Activated T-cell treated with anti-CD3 and anti-CD28 coated beads, Interleukin-2, amount 50 U/mL, for 24 hours (primary cell): ENCODE measurements at places on chromosomes 16 and 17.

GRCh38 chr17:51500454-51500853, 240.1 kb downstream of the UTP18 start:
- no peak for DNase-seq
- no peaks in the 10 kb centered on the region for H3K36me3 ChIP-seq
- H3K4me1 ChIP-seq: no peaks in the 10 kb centered on the region
- peaks cover 22% of the 10 kb centered on the region for H3K27me3 ChIP-seq
- H3K4me3 ChIP-seq: no peak overlapping the region

DNA sequence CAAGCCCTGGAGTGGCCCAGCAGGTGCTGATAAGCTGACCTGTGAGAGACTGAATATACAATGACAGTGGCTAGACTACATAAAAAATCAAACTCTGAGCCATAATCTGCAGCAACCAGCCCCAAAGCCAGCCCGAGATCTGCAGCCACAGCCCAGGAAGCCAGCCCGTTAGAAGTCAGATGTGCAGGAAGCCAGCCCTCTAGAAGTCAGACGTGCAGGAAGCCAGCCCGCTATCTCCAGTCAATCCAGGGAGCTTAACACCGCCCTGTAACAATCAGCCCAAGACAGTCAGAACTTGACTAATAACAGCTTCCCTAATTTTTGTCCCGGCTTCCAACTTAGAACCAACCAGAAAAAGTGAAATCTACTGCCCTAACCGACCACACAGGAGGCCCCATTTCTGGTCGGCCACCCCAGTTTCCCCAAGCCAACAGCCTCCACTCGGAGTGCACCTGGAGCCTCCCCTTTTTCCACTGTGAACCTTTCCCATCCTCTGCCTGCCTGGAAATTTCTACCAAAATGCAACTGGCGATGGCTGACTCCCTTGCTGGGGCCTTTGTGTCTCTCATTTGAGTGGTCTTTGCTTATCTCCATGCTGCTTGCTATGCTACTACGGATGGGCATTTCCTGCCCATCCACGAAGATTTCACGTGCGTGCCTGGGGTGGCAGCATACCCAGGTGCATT, 769.3 kb downstream of the KCNJ18 start:
- DNase-seq: no peak
- no peaks in the 10 kb centered on the region for H3K36me3 ChIP-seq
- no peaks in the 10 kb centered on the region for H3K4me1 ChIP-seq
- H3K4me3 ChIP-seq: no peak overlapping the region

DNA sequence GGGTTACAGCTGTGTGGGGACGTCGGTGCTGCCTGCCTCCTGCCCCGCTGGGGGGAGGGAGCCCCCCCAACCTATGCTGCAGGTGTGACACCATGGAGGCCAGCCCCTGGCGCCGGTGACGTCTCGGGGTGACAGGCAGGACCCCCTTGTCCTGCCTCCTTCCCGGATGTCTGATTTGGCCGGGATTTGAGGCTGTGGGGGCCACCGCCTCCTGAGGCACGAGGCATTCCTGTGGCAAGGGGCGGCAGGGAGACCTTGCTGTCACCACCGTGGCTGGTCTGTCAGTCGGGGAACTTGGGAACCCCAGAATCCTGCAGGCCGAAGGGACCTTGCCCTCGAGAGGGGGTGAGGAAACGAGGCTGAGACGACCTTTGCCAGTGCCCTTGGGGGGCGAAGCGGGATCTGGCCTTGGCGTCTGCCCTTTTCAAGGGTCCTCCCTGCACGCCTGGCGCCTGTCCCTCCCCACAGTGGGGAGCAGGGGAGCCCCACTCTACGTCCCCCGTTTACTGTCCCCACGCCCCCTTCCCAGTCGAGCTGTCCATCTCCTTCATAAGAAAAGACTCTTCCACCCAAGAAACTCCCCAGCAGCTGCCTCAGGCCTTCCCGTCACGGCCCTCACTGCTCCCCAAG, 74.4 kb downstream of the METRNL start:
- no peak for DNase-seq
- H3K36me3 ChIP-seq: no peaks in the 10 kb centered on the region
- H3K4me1 ChIP-seq: peaks cover 5% of the 10 kb centered on the region
- H3K4me3 ChIP-seq: no peak overlapping the region
- H3K27ac ChIP-seq: no peak overlapping the region
- H3K27me3 ChIP-seq: no peaks in the 10 kb centered on the region

- DNase-seq: no peak
- peaks cover 38% of the 10 kb centered on the region for H3K4me1 ChIP-seq
- H3K36me3 ChIP-seq: no peaks in the 10 kb centered on the region
- no peak overlapping the region for H3K27ac ChIP-seq
- H3K27me3 ChIP-seq: no peaks in the 10 kb centered on the region
Observed at GRCh38 chr17:50423553-50424159, 2.4 kb upstream of the ACSF2 start.

DNA sequence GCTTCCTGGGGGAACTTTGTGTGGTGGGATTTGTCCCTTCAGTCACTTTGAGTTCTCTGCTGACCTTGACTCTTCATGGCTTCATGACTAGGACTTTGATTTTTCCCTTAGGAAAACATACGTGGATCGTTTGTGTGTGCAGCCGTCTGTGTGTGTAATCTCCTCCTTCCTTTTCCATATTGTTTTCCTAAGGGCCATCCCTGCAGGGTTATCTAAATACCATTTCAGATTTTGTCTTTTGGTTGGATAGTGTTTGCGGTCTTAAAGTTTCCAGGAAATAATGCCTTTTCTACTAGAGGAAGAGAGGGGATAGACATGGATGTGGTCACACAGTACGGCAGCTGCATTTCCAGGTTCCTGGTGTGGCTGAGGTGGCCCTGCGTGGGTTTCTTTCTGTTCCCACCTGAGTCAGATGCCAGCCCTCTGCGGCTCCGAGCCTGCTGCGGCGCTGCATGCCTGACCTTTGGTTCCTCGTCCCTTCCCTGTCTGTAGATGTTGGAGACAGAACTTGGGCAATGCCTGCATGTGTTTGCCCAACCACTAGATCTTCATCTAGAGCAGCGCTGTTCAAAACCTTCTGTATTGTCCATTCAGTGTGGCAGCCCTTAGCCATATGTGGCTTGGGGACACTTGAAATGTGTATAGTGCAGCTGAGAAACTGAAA, 72.0 kb upstream of the LGALS9 start:
- H3K27me3 ChIP-seq: no peaks in the 10 kb centered on the region
- H3K27ac ChIP-seq: peak overlapping the region; percentile 5
- H3K4me1 ChIP-seq: peaks cover 28% of the 10 kb centered on the region
- no peak for DNase-seq
- peaks cover 91% of the 10 kb centered on the region for H3K36me3 ChIP-seq

DNA sequence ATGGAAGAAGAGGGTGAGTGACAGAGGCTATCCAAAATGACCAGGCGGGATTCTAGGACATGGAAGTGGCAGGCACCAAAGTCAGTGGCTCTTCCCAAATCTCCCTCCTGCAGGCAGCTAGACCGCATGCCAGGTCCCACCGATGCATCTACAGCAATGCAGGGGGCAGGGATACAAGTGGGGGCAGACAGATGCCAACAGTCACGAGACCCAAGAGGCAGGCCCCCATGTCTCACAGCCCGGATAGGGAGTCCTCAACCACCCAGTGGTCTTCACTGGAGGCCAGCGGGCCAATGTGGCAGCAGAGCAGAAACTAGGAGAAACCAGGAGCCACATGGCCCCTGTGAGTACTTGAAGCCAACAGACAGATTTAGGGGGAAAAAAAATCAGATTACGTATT, 20.0 kb downstream of the NPLOC4 start:
- no peaks in the 10 kb centered on the region for H3K27me3 ChIP-seq
- DNase-seq: no peak
- no peak overlapping the region for H3K27ac ChIP-seq
- no peak overlapping the region for H3K4me3 ChIP-seq
